ENCODE measurements at places on chromosomes 1 and 21.
A peak's percentile ranks its signal among the peaks of the same experiment; 100 is the strongest.

DNA sequence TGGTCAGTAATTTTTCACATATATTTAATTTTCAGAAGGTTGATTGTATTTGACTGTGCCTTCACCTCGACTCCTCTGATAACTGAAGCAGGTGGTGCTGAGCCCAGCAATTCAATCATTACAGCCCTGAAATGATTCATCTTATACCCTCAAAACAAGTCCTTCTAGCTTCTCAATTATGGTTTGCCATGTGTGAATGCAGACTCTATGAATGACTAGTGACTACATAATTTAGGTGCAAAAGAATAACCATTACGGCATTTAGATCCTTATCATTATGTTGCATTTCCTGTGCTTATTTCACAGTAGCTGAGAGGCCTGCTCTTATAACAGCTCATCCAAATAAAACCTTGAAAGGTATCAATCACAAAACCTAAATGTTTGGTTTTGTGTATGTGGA is 54.0 kb upstream of the COL11A1 start:
- no peak for DNase-seq

DNA sequence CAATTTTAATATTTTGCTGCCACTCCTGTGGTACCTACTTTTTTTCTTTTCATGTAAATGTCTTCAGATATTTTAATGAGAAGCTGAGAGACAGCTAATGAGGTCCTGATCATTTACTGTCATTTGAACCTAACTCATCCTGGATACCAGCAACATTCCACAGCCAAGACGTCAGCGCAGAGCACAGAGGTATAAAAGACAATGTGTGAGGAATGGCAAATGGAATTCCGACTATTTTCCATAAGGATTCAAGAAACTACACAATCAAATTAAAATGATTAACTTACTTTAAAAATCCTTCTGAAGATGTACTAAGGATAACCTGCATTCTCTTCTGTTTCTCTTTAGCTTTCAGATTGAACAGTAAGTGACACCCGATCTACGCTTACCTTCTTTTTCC is 38.8 kb downstream of the HEATR1 start:
- no peak for DNase-seq

- no peak for DNase-seq
Measured at GRCh38 chr1:14876747-14877146, 276.8 kb upstream of the TMEM51 start.

DNA sequence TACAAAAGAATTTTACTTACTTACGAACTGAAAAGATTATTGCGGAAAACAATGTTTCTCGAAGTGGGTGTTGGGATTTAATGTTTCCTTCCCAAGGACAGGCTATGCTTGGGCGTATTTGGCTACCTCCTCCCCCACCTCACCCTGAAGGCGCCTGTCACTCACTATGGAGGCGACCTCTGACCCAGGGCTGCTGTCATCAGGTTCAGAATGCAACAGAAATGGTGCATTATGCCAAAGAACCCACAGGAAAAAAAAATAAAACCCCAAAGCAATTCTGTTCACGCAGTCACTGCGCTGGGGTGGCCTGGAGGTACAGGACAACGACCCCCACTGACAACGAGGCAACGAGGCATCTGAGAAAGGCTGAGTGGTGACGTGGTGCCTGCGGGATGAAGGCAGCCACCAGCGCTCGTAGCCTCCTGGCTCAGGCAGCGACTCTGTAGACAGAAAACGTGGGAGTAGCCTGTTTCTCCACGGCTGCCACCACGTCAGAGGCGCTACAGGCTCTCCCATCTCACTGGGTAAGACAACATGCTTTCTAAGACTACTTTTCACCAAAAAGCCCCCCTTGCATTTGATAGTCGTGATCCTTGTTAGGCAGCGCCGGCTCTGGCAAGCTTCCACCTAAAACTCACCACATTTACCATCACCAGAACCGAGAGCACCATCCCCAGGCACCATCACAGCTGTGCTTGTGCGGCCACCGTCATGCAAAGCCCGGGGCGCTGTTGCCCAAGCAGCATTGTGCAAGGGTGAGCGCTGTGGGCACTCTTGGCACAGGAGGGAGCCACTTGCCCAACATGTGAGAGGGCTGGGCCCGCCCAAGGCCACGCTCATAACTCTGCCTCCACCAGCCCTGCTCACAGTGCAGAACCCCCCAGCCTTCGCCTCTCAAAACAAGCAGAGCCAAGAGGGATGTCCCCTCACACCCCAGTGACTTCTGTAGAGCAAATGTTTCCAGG is 14.3 kb downstream of the NADK start:
- DNase-seq, result no peak

GRCh38 chr1:3483801-3484444 is 29.5 kb downstream of the ARHGEF16 start:
- DNase-seq, result peak; percentile 47

DNA sequence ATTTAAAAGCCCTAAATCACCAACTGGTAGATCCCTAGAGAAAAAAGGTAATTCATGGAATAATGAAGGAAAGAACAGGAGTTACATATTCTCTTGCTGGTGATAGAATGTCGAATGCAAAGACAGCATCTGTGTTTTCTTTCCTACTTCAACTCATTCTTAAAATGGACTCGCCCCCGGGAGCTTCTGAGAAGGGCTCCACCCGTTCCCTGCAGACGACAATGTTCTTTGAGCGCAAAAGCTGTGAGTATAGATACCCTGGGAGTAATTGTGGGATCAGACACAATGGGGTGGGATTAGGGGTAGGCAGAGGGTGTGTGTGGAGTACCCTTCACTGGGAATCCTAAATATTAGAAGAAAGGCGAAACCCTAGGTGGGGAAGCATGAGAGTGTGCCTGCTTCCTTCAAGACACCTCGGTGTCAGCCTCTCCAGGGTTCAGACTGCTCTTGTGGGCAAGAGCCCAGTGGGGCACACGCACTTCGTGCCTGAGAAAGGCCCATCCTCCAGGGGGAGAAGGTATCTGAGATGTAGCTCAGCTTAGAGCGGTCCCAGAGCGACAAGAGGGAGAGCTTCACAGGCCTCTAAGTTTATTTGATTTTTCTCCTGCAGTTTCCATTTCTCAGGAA is 123.3 kb upstream of the DPYD start:
- DNase-seq, result no peak

- DNase-seq, result peak; percentile 77
Measured at GRCh38 chr1:18883636-18884418, 18.5 kb downstream of the ALDH4A1 start.

- DNase-seq, result no peak
Measured at GRCh38 chr1:155179112-155180031, 5.7 kb downstream of the TRIM46 start.

- no peak for DNase-seq
Measured at GRCh38 chr1:220378571-220379302, 106.5 kb upstream of the RAB3GAP2 start.

GRCh38 chr1:3161176-3161840 is 92.3 kb downstream of the PRDM16 start:
- DNase-seq, result no peak

DNA sequence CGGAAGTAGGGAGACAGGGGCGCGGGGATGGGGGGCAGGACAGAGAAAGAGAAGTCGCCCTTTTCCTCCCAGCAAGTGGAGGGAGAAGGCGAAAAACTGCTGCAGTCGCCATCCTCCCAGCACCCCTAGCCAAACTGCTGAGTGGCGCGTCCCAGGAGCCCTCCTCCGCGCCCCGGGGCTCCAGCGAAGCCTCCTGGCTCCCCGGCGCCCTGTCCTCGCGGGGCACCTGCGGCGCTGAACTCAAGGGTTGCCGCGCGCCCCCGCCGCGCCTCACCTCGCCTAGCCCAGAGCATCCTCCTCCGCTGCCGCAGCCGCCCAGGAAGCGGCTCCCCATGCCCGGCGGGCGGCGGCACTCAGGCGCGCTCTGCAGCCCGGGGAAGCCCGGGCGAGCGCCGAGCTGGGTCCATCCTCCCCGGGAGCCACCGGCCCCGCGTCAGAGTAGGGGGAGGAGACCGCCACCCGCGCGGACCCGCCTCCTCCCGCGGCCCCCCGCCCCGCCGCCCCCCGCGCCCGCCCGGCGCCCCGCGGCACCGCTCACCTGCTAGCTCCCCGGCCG is at the start of gene DAB1:
DAB1 (minus strand) TSS at position 405 of the 556 bp plus-strand sequence. CDS start 133,030 bp downstream, outside the sequence.
- DNase-seq, result no peak

DNA sequence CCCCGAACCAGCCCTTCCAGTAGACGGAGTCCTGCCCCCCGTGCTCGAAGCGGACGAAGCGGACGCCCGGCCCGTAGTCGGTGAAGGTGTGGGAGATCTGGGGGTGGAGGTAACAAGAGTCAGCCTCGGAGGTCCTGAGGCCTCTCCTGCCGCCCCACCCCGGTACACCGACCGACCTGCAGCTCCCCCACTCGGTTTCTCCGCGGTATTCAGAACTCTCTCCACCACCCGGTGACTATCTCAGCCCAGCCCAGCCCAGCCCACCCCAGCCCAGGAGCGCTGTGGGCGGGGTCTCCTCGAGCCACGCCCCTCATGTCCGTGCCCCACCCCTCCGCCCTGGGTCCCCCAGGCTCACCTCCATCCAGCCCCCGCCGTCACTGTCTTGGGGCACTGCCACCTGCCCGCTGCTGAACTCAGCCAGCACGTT is 5.5 kb downstream of the FBXO2 start:
- no peak for DNase-seq

DNA sequence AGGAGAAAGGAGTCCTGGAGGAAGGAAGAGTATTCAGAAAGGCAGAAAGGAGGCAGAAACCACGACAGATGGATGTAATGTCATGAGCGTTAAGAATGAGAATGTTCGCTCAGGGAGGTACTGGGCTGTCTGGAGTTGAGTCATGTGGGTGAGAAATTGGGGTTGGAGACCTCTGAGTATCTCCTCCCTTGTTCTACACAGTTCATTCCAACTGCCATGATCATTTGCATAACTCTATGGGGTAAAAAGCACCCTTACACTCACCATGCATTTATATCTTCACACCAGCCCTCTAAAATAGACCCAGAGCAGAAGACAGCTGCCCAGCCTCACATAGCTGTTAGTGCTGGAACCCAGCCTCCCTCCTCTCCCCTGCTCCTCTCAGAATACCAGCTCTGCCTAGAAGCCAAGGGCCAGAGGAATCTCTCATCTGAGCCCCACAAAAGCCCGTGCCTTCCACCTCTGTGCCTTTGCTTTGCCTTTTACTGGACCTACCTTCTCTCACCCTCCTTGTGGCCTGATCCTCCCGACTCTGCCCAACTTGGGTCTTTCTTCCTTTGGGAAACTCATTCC is 85.2 kb downstream of the BEND5 start:
- no peak for DNase-seq

DNA sequence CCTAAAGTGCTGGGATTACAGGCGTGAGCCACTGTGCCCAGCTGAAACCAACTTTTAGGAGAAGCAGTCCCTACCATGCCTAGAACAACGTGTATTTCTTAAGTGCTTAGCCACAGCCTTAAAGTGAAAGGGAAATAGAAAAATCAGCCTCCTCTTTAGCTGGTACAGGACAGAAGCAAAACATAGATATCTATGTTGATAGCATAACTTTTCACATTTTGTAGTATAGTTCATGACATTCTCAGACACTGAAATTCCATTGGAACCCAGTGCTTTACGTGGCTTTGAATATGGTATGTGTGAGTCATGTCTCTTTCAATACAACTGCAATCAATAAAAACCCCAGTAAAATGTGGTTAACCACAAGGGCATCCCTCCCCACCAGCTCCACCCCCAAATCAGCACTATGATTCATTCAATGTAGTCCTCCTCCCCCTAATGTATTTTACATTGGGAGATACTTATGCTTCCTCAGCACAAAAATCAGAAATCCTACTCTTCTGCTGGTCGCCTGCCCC is 32.1 kb downstream of the TGFB2 start:
- DNase-seq, result peak; percentile 75

DNA sequence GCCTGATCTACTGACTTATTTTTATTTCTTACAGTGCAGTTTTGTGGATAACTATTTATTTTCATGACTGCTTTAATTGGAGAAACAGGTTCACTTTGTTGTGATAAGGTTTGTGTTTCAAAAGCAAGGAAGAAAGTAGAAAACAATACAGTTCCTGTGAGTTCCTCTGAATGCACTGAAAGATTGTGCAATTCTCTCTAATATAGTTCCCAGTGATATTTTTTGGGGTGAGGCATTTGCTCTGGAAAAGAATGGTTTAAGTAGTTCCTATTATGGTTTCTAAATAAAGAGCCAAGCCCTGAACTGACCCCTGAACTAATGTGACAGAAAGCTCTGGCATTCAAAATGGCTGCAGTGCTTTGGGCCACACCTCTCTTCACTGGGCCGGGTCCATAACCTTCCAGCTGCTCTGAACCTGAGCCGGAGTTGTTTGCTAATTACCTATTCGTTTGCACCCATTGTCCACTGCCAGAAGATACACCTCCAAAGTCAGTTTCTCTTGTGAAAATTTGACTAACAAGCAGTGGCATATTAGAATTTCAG is 56.6 kb upstream of the VTCN1 start:
- no peak for DNase-seq

DNA sequence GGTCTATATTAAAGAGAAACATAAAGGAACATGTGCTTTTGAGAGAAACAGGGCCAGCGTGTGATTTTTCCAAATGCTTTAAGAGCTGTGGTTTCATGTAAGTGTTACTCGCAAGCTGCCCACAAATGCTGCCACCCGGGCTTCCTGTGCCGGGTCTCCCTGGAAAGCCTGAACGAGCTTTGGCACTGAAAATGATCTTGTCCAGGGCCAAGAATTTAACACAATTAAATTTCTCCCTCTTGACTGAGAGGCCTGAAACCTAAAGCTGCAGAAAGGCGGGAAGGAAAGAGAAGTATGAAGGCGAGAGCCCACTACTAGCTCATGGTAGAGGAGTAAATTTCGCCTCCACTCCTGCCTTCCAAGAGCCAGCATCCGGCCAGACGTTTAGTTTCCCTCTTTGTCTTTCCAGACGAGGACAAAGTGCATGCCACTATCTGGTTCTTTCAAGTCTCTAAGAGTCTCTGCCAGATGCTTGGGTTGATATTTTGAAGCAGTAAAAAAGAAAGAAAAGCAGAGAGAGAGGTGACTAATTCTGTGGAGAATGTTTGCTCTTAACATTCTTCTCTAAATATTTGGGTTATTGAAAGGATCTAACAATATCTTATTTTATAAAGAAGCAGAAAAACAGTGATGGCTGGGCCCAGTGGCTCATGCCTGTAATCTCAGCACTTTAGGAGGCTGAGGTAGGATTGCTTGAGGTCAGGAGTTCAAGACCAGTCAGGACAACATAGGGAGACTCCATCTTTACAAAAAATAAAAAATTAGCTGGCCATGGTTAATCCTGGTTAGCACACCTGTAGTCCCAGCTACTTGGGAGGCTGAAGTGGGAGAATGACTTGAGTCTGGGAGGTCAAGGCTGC is 100.0 kb upstream of the HNRNPU start:
- DNase-seq, result peak; percentile 30

DNA sequence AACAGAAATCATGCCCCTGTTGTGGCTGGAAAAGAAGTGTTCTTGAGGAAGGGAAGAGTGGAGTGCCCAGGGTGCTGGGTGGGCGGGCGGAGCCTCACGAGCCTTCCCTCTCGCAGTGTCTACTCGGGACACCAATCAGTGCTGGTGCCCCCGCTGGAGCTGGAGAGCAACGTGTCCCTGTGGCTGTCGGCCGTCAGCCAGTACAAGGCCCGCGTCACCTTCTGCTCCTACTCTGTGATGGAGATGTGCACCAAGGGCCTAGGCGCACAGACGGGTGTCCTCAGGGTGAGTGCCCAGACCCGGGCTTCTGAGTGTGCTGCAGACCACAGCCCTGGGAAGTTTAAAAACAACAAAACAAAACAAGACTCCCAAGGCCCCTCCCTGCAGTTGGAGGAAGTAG is 47.4 kb downstream of the S100B start:
- DNase-seq, result no peak

Data from OCI-M1 (cell line).